ENCODE measurements at places on chromosomes 6 and 20. TPM values are rescaled to one million over a fixed set of nuclear protein-coding genes. Genes with fewer than 3 reads are reported as not detected.

- DNase-seq: peak; percentile 67
Measured at GRCh38 chr20:36629719-36630681, 16.0 kb downstream of the SLA2 start.

DNA sequence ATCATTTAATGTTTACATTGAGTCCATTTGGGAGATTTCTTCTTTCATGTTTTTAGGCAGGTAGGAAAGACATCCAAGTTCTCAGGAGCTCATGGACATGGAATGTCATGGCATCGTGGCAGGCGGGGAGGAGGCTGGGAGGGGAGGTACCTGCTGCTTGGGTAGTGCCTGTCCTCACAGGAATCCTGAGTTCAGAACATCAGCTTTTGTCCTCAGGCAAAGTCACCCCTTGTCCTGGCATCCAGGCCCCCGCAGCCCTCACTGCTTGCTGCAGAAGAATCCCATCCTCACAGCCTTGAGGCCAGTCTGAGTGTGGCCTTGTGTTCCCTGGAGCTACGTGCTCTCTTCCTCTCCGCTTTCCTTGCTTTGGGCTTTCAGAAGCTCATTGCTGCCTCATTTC is 157.4 kb downstream of the CFAP61 start:
- no peak for DNase-seq

CCN5 gene
- total RNA-seq: not detected

SMPDL3A gene
- total RNA-seq: 0.34 TPM

- no peak for DNase-seq
Measured at GRCh38 chr20:44170816-44171410, 16.1 kb downstream of the JPH2 start.

CHMP4B gene
- 104 TPM for total RNA-seq

CUTA gene
- total RNA-seq: 222 TPM

BHLHE23 gene
- total RNA-seq: not detected

- no peak for DNase-seq
Measured at GRCh38 chr6:130969791-130970491, 93.1 kb downstream of the EPB41L2 start.

DNA sequence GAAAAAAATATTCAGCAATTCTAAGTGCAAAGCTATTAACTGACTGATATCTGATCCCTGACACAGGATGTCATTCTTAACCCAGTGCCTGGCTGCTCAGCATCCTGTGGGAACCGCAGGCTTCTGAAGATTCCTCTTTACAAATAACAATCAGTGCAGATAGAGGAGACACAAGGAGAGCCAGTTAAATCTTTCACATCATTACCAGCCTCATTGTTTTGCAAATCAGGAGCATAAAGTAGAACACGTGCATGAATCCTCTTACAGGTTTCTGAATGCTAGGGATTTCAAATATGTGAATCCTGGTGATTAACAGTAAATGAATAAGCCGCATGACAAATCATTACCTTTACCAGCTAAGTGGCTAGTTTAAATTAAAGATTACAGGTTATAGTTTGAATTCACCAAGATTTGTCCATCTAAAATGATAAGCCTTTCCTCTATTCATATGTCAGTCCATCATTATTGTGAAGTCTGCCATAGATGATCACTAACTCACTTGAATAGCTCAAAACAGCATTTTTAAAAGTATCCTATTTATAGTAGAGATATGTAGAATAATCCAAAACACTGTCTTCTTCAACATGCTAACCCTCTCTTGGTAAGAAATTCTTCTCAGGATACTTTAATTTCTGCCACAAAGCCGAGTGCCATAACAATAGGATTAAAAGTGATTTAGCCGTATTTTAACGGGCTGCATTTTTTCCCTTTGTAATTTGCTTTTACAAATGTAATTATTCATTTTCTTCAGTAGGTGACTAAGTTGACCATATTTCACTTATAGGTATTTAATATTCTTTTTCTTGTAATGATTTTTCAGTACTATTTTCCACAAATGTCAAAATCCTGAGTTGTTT is 367.3 kb upstream of the EPHA7 start:
- no peak for DNase-seq

PNLDC1 gene
- 0.37 TPM for total RNA-seq

DNA sequence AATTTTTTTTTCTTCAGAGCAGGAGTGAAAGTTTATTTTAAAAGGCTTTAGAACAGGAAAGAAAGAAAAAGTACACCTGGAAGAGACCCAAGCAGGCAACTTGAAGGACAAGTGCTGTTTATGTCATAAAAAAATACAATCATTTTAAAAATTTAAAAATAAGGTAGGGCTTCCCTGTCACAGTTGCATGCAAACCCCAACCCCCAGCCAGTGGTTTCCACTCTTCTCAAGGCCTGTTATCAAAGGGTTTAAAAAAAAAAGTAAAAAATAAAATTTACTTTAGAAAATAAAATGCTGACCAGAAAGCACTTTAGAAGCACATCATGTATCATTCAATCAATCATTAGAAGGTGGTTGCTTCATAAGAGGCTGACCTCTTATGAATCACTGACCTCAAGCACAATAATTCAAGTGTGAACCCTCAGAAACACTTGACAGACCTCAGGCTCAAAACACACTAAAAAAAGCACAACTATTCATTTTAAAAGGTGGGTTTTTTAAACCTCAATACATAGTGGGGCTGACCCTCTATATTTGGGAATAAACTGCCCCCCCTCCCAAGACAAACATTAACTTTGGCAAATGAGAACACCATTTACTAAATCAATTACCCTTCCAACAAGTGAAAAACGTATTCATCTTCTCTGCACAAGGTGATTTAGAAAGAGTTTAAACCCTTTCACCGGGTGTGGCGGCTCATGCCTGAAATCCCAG is 15.6 kb downstream of the ILRUN start:
- DNase-seq: no peak
